T-helper 9 cell (primary cell): ENCODE measurements at places on chromosomes 5 and 9.
A peak's percentile ranks its signal among the peaks of the same experiment; 100 is the strongest.

DNA sequence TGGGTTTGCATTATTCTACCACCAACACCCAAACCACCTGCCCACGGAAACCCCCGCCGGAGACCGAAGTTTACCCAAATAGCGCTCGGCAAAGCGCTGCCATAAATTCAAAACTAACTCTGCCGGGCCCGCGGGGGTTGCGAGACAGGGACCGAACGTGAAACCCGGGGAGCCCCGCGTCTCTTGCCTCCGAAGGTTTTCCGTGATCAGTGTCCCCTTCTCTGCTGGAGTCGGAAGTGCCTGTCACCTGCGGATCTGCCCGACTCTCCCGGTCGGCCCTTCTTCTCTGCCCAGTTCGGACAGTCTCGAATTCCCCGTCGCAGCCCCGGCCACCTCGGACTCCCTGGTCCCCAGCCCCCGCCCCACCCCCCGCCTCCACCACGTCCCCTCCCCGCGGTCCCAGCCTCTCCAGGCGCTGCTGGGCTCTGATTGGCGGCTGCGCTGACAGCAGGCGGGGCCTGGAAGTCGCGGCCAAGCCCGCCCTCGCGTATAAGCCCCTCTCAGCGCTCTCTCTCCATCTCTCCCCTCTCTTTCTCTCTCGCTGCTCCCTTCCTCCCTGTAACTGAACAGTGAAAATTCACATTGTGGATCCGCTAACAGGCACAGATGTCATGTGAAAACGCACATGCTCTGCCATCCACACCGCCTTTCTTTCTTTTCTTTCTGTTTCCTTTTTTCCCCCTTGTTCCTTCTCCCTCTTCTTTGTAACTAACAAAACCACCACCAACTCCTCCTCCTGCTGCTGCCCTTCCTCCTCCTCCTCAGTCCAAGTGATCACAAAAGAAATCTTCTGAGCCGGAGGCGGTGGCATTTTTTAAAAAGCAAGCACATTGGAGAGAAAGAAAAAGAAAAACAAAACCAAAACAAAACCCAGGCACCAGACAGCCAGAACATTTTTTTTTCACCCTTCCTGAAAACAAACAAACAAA, at the start of gene RORB:
TSS of gene RORB (plus strand) at position 517 of the 929 bp plus-strand sequence. CDS start 642 bp downstream, outside the sequence.
- DNase-seq: no peak

GRCh38 chr9:18920141-18921084, 112.6 kb downstream of the SAXO1 start:
- no peak for DNase-seq

DNA sequence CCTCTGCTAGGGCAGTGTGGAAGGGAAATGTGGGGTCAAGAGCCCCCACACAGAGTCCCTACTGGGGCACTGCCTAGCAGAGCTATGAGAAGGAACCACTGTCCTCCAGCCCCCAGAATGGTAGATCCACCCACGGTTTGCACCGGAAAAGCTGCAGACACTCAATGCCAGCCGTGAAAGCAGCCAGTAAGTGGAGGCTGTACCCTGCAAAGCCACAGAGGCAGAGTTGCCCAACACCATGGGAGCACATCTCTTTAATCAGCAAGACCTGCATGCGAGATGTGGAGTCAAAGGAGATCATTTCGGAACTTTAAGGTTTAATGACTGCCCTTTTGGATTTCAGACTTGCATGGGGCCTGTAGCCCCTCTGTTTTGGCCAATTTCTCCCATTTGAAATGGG, 52.2 kb downstream of the GKAP1 start:
- DNase-seq: no peak

- peak; percentile 82 for DNase-seq
These were observed at the start of gene SMC5 for GRCh38 chr9:70258692-70259511. TSS of gene SMC5 (plus strand) at chr9:70258978. CDS start at chr9:70259079, 101 bp downstream.

- DNase-seq: no peak
These were observed 247.2 kb downstream of the CDH10 start for GRCh38 chr5:24397601-24398000.

DNA sequence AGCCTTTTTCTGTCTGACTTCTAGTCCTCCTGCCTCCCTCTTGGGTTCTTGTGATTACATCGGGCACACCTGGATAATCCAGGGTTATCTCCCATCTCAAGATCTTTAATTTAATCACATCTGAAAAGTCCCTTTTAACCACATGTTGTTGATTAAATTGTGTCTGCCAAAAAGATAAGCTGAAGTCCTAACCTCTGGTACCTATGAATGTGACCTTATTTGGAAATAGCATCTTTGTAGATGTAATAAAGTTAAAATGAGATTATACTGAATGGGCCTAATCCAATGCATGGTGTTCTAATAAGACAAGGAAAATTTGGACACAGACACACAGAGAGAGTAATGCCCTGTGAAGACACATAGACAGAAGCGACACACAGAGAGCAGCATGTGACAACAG, 232.4 kb downstream of the KCTD16 start:
- DNase-seq: no peak

- no peak for DNase-seq
These were observed 2.8 kb downstream of the RARS1 start for GRCh38 chr5:168489059-168489458.

- DNase-seq: no peak
These were observed 7.9 kb upstream of the MED10 start for GRCh38 chr5:6386271-6386670.

DNA sequence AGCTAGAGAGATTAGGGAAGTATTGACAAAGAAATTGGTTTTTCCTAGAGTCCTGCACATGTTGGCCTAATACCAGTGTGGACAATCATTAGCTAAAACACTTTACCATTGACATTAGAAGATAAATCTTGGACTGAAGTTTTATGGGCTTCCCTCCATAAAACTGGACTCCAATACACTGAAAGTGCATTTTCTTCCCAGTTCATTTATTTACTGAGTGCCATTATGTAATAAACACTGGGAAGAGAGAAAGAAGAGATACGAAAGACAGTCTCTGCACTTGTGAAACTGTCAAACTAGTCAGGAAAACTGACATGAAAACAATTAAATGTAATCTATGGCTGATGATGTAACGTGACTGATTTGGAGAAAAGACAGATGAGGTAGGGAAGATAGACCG, 539.3 kb downstream of the ZNF608 start:
- no peak for DNase-seq

- DNase-seq: no peak
These were observed 74.5 kb downstream of the ADAMTS12 start for GRCh38 chr5:33817301-33817700.

GRCh38 chr9:109498195-109499092, at the start of gene PTPN3:
TSS of gene PTPN3 (minus strand) at chr9:109498307. CDS start at chr9:109463434, 34,873 bp downstream.
- no peak for DNase-seq

- no peak for DNase-seq
These were observed 32.9 kb downstream of the FAM163B start for GRCh38 chr9:133576031-133576874.

DNA sequence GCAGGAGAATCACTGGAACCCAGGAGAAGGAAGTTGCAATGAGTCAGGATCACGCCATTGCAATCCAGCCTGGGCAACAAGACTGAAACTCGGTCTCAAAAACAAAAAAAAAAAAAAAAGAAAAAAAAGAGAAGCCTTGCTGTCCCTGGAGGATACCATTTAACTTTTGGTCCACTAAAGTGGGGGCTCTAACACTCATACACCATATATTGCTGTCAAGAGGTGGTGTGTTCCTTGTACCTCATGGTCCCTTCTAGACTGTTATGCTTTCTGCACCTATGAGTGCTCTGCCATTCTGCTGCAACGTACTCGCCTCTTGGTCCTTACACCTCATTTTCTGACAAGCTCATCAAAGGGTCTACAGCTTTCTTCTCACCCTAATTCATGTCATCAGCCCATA, 52.2 kb upstream of the ISOC1 start:
- no peak for DNase-seq

DNA sequence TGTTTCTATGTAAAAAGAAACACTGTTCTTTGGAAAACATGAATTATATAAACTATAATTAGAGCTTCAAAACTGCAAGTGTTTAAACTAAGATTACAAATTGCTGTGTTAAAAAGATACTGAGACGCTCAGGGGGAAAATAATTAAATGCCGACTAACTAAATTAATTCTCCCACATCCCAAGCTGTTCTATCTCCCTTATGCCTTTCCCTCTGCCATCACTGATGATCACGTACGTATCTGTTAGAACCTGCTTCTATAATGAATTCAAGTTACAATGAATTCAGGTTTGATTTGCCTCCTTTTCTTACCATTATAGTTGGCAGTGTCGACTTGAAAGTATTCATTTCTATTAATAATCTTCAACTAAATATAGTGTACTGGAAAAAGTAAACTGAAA, 349.9 kb upstream of the CDH6 start:
- DNase-seq: no peak

DNA sequence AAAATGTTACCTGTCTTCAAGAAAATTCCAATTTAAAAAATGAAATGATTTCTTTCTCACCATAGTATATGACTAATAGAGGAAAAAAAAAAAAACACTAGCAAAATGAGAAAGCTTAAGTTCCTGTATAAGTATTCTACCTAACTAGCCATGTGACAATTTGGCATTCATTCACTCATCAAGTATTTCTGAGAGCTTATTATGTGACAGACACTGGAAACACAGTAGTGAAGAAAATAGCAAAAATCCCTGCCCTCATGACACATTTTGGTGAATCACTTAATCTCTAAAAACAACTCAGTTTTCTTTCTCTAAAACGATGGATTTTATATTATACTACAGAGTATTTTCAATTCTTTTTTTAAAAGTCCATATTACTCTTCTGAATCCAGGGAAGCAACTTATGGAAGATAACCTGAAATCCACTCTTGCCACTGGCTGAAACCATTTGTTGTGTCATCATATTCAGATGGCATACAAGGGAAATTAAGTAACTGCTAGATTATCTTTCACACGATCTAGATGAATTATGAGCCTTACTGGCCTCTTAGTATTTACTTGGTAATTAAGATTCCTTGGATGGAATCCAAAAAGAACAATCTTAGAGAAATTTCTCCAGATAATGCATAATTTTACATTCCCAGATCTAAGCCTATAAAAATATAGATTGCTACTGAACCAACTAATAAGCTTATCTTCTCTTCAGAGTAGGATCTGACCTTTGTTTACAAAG, 5.5 kb downstream of the PTBP3 start:
- no peak for DNase-seq

GRCh38 chr5:59693492-59694309, 199.8 kb downstream of the PDE4D start:
- DNase-seq: no peak

DNA sequence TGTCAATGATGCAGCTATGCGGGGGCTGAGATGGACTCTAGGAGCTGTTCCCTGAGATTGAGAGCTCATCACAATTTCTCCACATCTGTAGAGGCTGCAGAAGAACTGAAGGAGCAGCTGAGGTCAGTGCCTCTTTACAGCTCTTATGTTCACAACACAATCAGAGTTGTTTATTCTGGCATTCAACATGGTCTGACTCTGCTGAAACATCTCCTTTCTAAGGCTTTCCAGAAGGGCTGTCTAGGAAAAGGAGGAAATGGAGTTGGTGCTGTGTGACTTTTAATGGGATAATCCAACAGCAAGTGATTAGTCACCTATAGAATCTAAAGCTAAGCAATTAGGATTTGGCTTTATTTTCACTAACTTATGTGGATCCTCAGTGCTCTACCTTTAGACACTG, 6.0 kb downstream of the POU5F2 start:
- no peak for DNase-seq

DNA sequence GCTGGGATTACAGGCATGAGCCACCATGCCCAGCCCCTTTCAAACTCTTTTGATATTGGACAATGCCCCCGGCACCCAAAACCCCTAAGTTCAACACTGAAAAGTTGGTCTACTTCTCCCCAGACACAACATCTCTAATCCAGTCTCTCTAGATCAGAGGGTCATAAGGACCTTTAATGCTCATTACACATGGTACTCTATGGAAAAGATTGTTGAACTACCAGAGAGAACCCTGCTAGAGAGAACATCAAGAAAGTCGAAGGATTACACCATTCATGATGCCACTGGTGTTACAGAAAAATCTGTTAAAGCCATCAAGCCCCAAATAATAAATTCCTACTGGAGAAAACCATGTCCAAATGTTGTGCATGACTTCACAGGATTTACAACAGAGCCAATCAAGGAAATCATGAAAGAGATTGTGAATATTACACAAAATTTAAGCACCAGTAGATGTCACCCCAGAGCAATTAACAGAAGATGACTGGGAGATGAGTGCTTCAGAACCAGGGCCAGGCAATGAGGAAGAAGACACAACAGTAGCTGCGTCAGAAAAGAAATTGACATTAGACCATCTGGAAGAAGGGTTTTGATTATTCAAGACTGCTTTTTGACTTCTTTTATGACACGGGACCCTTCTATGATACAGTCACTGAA, 28.3 kb upstream of the NIPAL4 start:
- DNase-seq: no peak

DNA sequence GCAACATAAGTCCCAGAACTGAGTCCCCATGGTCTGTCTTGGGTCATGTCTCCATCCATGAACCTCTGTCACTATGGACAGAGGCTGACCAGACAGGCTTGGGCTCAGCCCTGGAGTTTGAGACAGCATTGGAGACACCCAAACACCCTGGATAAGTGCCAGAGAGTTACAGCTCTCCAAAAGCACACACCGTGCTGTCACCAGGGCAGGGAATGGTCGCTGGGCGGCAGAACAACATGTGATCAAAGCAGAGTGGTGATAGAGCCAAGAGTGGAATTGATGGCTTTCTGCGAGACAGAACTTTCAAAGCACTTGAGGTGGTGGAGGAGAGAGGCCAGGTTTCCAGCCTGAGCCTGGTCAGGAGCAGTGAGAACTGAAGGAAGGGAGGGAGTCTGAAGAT, 50.1 kb downstream of the DRD1 start:
- no peak for DNase-seq
